ENCODE measurements at places on chromosomes 1 and 21.
A peak's percentile ranks its signal among the peaks of the same experiment; 100 is the strongest.

DNA sequence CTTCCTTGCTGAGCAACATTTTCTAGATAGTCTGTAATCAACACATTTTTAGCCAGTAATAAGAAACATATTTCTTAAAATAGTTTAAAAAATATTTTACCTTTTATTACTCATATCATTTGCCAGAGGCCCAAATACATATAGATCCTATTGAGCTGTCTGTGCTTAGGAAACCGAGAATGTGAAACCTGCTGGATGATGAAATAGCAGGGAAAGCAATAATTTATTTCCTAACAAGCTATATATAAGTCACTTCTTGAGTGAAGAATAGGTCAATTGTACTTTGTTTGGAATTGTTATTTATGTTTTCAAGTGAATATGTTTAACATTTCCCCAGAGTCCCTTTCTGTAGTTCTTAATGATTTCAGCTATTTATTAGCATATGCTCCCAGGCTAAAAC lies 339.9 kb upstream of the TMPRSS15 start:
- no peak for DNase-seq

GRCh38 chr1:23475641-23476040 lies 8.3 kb downstream of the ASAP3 start:
- no peak for DNase-seq

DNA sequence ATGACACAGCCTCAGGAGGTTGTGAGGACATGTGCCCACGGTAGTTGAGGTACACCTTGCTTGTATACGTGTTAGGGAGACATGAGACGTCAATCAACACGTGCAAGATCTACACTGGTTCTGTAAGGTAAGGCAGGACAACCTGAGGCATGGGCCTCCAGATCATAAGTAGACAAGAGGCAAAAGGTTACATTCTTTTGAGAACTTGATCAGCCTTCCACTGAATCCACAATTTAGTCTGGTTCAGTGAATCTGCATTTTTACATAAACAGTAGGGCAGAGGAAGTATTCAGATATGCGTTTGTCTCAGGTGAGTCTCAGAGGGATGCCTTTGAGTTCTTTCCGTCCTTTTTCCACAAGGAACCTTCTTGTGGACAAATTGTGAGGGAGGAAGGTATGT lies 348.9 kb downstream of the ASTN1 start:
- no peak for DNase-seq

GRCh38 chr1:3774946-3775489 lies 2.5 kb downstream of the SMIM1 start:
- peak; percentile 60 for DNase-seq

GRCh38 chr1:17922833-17923232 lies 167.7 kb downstream of the ACTL8 start:
- peak; percentile 36 for DNase-seq

DNA sequence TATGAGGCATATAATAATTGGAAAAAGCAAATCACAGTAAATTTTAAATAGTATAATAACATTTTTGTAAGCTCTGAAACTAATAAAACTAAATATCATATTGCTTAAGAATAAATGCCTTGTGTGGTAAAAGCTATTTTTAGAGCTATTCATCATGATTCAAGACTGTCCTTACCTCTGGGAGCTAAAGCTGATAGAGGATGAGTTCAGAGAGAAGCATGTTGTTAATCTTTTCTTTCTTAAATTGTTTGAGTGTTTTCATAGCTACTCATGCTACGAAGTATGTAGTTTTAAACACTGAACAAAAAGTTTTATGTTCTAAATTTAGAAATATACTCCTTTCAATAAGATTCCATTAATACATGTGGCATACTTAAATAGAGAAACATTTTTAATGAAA lies 30.5 kb downstream of the IFI16 start:
- peak; percentile 65 for DNase-seq
